ENCODE measurements at places on chromosomes 12 and 14. TPM values are rescaled to one million over a fixed set of nuclear protein-coding genes. Genes with fewer than 3 reads are reported as not detected.

AVPR1A gene
- not detected for total RNA-seq

MGP gene
- 6.7 TPM for total RNA-seq

NOS1 gene
- total RNA-seq, result not detected

RBP5 gene
- total RNA-seq, result not detected

TAS2R8 gene
- total RNA-seq, result not detected

PLEKHH1 gene
- 1.0 TPM for total RNA-seq

PROX2 gene
- total RNA-seq, result not detected

GPX2 gene
- not detected for total RNA-seq

SERPINA10 gene
- not detected for total RNA-seq

POU6F1 gene
- total RNA-seq, result 2.4 TPM

CLEC4D gene
- total RNA-seq, result not detected

FMNL3 gene
- 50.0 TPM for total RNA-seq

CMTM5 gene
- total RNA-seq, result not detected

PKP2 gene
- 3.4 TPM for total RNA-seq

DTX1 gene
- not detected for total RNA-seq

ANAPC5 gene
- total RNA-seq, result 187 TPM

SLC39A9 gene
- total RNA-seq, result 198 TPM

GSG1 gene
- total RNA-seq, result not detected

KERA gene
- total RNA-seq, result not detected

KRT7 gene
- 2.1 TPM for total RNA-seq

CLEC14A gene
- 1.2 TPM for total RNA-seq

TGFB3 gene
- total RNA-seq, result 5.1 TPM

PIP4P1 gene
- total RNA-seq, result 20.2 TPM

LRTM2 gene
- total RNA-seq, result not detected

MYBPC1 gene
- not detected for total RNA-seq

FZD10 gene
- total RNA-seq, result not detected

FLVCR2 gene
- total RNA-seq, result 0.59 TPM

PPP4R4 gene
- 1.4 TPM for total RNA-seq

KCTD10 gene
- total RNA-seq, result 82.8 TPM

PZP gene
- not detected for total RNA-seq

NTN4 gene
- 2.1 TPM for total RNA-seq

CD163L1 gene
- 0.46 TPM for total RNA-seq

CCDC59 gene
- total RNA-seq, result 54.9 TPM
